ENCODE measurements at places on chromosomes 5 and 9.
A peak's percentile ranks its signal among the peaks of the same experiment; 100 is the strongest.

DNA sequence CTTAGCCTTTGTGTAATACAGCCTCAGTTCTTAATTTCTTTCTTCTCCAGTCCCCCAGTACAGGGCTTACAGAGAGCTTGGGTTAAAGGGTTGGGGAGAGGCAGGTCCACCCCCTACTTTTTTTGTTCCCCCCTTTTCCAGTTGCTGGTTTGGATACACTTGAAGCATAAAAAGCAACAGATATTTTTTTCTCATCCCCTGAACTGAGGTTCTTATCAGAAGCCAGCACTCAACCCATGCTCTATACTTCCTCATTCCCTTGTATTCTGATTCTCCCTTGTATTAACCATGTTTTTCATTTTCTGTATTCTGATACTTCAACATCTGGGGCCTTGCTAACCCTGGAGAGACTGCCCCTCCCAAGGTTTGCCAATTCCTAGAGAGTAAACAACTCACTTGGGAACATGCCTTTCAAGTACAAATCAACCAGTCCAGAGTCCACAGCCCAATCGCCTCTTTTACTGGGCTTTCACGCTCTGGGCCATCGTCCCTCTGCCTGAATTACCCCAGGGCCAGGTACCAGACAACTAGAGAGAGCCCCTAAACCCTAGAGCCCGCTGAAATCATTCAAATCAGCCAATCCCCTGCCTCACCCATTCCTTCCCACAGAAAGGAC, 333.4 kb upstream of the PUM3 start:
- no peak for DNase-seq

GRCh38 chr9:78035383-78035993, 3.9 kb upstream of the GNAQ start:
- peak; percentile 90 for DNase-seq

DNA sequence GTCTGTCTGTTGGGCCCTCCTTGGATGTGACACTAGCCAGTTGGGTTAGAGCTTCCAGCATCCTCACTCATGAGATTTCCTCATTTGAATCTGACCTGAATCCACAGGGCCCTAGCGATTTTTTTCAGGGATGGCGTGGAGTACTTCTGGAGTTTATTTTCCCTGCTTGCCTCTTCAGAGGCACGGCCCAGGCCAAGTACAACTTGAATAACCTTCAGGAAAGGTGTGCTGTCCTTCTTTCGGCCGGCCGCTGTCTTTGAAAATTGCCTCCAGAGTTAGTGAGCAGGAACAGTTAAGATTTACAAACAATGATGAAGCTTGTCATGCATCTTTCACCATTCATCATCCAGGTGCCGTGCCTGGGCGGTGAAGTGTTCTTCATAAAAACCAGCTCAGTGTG, 49.5 kb upstream of the DMRT3 start:
- DNase-seq, result no peak

DNA sequence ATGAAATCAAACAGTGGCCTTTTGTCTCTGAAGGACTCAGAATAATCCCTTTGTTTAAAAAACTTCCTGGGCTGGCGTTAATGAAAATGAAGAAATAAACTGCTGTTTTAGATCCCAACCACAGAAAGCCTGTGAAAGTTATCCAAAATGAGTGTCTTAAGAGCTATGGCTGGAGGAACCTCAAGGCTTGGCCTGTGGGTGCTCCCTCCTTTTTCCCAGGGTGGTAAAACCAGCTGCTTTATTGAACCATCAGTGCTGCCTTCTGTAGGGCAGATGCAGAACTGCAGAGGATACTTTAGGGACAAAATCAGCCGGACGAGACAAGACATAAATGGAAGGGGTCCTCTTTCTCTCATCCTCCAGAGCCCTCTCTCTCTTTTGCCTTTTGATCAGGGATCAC, 100.9 kb downstream of the SMARCA2 start:
- peak; percentile 15 for DNase-seq

DNA sequence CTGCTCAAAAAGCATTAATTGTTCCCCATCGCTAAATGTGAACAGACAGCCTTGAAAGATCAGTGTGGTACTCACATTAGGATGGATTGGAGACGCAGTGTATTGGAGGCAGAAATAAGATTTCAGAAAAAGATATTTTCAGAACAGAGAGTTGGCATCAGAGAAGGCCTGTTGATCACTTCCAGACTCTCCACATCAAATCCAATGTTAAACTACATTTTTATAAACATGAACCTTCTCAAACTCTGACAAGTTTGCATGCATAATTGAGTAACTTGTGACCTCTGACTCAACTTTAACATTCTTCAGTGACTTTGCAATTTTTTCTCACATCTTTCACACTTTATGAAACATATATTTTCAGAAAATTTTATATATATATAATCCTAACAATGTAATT, 919.6 kb upstream of the SEMA6A start:
- DNase-seq, result peak; percentile 5

GRCh38 chr5:6820851-6821479, 107.7 kb downstream of the TENT4A start:
- DNase-seq, result peak; percentile 50

- DNase-seq, result no peak
Measured at GRCh38 chr9:18056269-18056992, 417.5 kb upstream of the ADAMTSL1 start.
